ENCODE measurements at places on chromosomes 7 and 10.

DNA sequence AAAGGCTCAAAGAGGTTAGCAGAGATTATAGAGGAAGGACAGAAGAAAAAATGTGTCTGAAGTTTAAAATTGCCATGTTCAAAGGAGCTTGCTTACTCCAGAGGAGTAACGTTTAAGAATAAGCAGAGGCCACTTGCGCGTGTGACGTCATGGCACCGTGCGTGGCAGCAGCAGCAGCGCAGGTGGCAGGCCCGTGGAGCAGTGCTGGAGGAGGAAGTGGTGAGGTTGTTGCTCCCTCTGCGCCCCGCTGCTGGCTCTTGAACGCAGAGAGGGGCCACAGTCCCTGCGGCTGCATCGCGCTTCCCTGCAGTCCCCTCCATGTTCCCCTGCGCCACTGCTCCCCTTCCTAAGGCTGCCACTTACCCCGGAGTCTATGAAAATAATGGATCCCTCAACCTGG is 37.5 kb downstream of the GDI2 start:
- DNase-seq = peak; percentile 72

DNA sequence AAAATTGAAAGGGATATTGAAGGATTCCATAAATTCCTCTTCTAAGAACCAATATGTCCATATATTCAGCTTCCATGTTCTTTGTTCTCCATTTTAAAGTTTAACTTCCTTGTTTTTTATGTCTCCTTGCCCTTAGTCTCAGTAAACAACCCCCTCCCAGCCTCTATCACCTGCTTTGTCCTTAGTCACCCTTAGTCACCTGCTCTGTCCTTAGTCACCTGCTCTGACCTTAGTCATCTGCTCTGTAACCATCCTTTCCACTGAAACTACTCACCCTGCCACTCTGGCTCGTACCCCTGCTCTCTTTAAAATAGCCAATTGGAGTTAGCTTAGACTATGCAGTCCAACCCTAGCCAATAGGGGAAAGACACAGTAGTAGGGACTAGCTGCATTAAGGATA is 136.2 kb upstream of the TMEM106B start:
- DNase-seq = no peak

GRCh38 chr7:134818613-134819345 is 39.3 kb downstream of the CALD1 start:
- DNase-seq = no peak

- DNase-seq = peak; percentile 30
Observed at GRCh38 chr10:12214763-12215218, 18.8 kb downstream of the CDC123 start.

DNA sequence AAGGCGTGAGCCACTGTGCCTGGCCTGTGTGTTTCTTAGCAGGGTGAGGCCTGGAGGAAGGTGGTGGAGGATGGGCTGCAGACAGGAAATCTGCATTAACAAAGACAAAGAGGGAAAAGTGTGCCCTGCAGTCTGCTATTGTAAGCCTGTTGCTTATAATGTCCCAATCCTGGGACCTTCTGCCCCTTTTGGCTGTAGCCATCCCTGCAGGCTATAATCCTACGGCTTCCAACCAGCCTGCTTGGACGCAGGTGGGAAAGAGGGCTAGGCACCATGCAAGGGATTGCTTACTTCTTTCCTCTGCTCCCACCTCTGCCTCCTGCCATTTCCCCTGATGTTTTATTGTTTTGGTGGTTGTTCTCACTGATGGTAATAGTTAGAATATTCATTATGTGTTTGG is 434.3 kb downstream of the PLXNA4 start:
- no peak for DNase-seq

DNA sequence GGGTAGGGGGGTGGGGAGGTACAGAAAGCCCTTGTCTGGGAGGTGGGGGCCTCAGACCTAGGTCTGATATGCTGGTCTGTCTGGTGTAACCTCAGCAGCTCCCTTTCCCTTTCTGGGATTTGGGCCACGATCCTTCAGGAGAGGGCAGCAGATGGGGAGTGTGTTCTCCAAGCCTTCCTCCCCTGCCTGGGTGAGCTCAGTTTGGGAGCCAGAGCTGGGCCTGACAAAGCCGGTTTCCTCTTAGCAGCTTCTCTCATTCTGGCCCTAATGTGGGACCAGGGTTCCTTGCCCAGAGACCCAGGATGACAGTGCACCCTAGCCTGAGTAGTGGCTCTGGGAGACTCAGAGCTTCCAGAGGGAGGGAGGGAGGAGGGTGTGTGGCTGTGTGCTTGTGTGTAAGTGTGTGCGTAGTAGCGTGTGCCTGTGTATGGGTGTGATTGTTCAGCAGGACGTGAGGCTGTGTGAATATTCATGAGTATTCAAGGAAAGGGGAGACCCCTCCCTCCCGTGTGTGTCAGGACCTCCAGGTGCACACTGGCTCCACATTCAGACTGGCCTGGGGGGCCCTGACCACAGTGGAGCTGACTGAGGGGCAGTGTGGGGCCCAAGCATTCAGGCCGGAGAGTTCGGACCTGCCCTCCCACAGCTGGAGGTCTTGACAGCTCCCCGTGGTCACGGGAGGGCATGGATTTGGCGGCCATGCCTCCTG is 96.5 kb downstream of the ZMIZ1 start:
- DNase-seq = no peak

DNA sequence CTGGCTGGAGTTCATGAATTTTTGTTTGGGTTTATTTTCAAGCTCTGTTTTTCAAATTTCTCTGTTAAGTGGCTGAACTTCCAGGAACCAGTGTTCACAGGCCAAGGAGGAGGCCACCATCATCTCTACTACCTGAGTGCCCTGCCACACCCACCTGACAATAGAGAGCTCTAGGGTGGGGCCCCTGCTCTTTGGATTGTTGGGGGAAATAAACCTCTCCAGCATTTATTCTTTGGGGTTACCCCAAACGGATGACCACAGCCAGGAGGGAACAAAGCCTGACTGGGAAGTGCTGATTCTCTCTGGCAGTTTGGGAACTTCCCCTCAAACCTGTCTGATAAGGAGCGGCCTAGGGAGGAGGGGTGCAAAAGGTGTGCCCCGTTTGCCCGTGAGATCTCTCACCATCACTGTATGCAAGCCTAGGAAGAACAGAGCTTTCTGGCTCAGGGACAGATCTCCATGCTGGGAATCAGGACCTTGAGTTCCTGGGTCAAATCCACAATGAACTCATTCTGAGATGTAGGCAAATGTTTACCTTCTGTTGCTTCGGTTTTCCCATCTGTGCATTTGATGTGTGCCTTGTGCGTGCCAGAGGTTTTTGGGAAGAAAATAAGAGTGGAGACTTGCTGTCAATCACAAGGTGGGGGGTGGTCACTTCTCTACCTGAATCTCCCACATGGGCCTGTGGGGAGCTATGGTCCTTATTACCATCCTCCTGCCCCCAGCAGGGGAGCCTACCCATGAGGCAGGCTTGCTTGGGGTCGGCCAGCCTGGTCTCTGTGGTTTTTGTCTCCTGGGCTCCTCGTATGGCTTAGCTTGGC is 27.7 kb upstream of the PDCD4 start:
- DNase-seq = no peak

- no peak for DNase-seq
Observed at GRCh38 chr10:130175074-130175473, 38.9 kb downstream of the GLRX3 start.

DNA sequence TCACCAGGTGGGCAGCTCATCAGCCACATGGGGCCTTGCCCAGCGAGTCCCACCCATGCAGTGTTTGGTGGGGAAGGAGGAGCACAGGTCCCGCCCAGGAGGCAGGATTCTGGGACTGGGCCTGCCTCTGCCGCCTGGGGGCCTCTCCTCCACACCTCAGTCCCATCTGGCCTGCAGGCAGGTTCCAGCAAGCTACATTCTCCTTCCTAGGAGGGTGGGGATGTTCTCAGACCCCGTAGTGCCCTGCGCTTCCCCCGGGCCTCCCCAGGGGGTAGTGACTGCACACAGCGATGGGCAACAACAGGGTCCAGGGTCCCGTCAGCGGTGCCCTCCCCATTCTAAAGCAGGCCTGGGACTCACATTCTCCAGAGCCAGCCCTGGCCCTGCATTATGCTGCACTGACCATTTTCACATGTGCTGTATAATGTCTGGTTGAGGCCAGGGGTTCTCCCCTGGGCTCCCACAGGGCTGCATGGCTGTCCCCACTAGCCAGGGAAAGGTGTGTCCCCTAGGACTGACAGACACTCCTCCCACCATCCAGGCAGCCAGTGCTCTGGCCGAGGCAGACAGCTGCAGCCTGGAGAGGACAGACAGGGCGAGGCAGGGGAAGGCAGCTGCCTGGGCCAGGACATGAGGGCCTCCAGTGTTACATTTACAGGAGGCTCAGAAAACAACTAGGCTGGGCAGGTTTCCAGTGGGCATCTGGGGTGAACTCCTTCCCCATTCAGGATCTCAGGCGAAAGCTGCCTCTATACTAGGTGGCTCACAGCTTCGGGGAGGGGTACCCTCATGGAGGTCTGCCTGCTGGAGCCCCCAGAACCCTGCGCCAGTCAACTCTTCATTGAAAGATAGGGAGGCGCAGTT is 9.3 kb downstream of the RASGEF1A start:
- DNase-seq = no peak

- peak; percentile 5 for DNase-seq
Observed at GRCh38 chr10:13074563-13075451, 25.2 kb upstream of the OPTN start.

DNA sequence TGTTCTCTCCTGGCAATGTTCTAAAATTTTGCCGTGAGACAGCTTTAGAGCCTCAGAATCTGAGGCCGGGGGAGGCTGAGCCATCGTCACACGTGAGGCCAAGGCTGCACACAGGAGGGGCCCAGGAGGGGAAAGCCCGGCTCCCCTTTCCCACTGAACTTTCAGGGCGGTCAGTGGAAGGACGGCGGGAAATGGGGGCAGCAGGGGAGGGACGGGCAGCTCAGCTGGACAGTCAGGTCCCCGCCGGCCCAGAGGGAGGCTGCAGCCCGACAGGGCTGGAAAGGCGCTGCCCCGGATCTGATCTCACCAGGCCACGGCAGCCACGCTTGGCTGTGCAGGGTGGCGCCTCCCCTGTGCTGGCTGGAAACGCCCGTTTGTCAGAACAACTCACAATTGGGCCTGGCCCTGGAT is 43.3 kb upstream of the ADGRA1 start:
- no peak for DNase-seq

DNA sequence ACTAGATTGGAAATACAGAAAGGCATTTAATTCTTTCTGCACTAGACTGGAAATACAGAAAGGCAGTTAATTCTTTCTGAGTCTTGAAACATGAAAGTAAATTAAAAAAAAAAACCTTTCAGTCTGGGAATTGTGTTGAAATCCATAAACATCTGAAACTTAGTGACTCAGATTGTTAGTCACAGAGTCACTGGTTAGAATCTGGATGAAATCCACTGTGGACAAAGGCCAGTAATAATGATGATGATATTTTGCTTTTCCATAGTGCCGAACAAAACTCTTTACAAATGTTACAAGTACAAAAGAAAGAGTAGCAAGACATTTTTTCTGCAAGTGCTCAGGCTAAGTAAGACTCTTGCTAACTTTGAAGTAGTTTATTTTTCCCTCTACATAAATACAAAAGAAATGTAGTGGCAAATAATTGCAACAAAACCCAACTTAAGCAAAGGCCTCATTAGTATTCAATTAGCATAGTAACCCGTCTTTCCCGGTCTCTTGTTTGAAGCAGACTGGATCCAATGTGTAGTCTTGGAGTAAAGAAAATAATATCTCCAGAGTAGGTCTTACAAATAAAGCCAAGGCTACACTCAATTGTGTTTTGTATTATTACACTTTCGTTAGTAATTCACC is 5.8 kb upstream of the PRTFDC1 start:
- no peak for DNase-seq

- DNase-seq = no peak
Observed at GRCh38 chr7:26397796-26398426, 106.2 kb downstream of the SNX10 start.

- no peak for DNase-seq
Observed at GRCh38 chr7:47836503-47837202, 111.6 kb downstream of the PKD1L1 start.

DNA sequence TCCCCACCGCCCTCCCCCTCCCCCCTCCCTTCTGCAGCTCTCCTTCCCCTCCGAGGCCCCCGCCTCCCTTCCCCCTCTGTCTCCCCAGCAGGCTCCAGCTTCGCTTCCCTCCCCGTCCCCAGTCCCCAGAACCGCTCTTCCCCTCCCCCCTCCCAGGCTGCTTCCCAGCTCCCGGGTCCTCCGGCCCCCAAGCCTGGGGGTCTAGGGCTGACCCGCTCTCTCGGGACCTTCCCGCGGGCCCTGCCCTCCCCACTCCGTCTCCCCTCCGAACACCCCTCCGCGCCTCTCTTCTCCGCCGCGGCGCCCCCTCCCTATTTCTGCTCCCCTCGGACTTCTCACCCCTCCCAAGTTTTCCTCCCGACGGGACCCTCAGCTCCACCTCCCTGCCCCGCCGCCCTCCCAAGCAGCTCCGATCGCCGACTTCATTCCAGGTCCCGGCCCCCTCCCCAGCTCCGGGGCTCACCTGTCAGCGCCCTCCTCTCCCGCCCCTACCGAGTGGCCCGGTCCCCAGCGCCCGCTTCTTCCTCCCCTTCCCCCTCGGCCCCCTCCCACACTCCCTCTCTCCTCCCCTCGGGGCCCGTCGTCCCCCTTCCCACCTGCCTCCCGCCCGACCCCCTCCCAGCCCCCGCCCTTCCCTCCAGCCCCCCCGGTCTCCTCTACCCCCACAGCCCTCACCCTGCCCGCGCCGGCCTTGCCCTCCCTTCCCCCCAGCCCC is 990 bp downstream of the ZNF467 start:
- peak; percentile 21 for DNase-seq

DNA sequence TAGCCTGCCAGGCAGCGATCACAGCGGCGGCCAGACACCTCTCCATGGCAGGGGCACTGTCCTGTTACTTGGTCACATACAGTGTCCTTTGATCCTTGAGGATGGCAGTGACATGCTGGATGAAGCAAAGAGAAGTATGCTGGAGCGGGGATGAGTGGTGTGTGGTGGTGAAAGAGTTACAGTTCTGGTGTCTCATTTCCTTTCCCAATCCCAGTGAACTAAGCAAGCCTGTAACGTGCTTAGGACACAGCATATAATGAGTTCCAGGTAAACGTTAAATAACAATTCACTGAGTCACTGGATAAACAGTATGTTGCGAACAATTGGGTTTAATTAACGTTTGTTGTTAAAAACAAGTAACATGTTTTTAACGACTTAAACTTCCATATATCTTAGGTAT is 63.5 kb upstream of the LAMB1 start:
- no peak for DNase-seq

DNA sequence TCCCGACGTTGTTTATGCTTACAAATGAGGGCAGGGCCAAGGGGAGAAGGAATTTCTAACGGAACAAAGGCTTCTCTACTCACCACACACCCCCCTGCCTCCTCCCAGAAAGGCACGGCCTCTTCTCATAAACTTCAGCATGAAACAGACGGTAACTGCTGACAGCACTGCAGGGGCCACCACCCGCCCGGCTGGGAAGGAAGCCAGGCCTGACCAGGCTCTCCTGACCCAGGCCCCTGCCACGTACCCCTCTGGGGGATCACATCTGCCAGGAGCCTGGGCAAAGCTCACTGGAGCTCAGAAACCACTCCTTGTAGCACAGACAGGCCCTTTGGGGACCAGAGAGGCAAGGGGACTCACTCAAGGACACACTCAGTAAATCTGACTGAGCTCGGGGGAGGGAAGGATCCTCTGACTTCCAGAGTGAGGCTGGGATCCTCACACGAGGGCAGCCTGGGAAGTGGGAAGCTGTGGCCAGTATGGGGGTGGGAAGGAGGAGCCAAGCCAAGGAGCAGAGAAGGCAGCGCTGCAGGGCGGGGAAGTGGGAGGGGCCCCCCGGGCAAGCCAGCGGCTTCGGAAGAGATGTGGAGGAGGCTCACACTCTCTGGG is 46.1 kb downstream of the ZCCHC24 start:
- DNase-seq = no peak

Data from activated T-cell treated with anti-CD3 and anti-CD28 coated beads for 4 hours (primary cell).